Cerebellar cortex (tissue), 1 donor: ENCODE measurements at places on chromosomes 5 and 9.

- peak; percentile 38 for DNase-seq
Observed at GRCh38 chr5:64166201-64166959, 737 bp downstream of the RNF180 start.

GRCh38 chr5:156680831-156681230 lies 169.3 kb upstream of the PPP1R2B start:
- DNase-seq = no peak

DNA sequence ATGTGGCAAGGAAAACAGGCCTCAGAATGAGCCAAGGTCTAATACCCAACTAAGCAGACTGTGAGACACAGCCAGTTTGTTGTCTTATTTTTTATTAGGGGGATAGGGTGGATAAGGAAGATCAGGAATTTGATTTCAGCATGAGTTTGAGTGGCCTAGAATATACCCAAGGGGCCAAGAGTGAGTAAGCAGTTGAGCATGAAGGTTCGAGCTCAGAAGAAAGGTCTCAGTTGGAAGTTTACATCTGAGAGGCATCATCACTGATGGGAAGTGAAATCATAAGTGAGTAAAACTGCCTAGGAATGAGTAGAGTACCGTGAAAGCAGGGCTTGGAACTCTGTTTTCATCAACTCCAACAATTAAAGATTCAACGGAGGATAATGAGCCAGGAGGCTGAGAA lies 12.6 kb downstream of the PSMD5 start:
- DNase-seq = no peak

DNA sequence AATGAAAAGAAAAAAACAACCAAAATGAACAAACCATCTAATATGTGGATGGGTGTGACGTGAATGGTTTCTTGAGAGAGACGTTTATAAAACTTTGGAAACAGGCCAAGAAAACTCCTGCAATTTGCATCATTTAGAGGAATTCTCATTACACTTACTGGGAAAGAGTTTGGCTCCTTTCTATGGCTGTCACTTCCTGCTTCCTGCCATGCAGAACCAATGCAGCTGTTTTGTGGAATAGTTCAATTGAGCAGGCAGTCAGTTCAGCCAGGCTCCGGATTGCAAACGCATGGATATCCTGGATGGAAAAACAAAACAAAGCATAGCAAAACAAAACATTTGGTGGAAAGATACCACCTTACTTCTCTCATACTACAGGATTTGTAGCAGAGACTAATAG lies 36.6 kb downstream of the FAM114A2 start:
- no peak for DNase-seq
